Activated T-helper 2 cell treated with anti-CD3 and anti-CD28 coated beads, Interferon-gamma antibody, Interleukin-2, Interleukin-4, amounts not matched to agents 10 μg/mL and 5 μg/mL and 100 μg/mL, durations not matched to agents 14 hours and 24 hours and 36 hours (primary cell): ENCODE measurements at places on chromosomes 4 and X. TPM values are rescaled to one million over a fixed set of nuclear protein-coding genes. Genes with fewer than 3 reads are reported as not detected.

DNA sequence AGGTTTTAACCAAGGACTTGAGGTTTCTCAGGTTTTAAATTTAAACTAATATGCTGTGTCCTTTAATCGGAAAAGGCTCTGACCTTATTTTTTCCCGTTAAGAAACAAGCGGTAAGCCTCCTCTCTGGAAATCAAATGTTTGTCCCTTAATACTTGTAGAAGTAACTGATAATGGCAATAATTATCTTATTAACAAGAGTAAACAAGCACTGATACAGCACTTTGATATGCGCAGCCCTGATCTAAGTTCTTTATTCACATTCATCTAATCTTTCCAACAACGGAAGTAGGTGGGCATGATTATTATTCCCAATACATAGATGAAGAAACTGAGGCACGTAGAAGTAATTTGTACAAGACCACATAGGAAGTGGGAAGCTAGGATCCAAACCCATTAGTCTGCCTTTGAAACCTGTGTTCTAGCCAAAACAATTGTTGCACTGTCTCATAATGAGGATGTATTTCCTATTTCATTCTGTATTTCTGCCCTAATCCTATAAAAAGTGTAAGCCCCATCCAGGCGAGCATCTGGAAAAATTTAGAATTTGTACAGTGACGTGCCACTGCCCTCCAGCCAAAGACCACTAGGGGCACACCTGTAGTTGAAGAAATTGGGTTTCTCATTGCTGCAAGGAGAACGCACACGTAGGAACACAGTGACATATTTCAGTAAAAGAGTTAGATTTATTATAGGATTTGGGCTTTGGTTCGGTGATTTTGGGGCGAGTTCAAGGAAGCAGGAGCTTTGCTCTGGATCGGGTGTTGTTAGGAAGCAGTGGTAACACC lies 606 bp downstream of the CXorf58 start:
- no peak for DNase-seq

DNA sequence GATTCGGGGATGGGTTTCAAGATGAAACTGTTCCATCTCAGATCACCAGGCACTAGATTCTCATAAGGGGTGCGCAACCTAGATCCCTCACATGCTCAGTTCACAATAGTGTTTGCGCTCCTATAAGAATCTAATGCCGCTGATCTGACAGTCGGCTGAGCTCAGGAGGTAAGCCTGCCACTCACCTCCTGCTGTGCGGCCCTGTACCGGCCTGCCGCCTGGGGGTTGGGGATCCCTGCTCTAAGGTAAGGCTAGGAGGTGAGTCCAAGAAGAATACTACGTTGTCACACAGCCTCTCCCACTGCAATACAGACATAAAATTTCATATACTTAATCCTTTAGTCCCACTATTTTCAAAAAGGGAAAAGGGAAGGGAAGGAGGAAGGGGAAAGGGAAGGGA lies 213.4 kb upstream of the HCCS start:
- DNase-seq = no peak

DNA sequence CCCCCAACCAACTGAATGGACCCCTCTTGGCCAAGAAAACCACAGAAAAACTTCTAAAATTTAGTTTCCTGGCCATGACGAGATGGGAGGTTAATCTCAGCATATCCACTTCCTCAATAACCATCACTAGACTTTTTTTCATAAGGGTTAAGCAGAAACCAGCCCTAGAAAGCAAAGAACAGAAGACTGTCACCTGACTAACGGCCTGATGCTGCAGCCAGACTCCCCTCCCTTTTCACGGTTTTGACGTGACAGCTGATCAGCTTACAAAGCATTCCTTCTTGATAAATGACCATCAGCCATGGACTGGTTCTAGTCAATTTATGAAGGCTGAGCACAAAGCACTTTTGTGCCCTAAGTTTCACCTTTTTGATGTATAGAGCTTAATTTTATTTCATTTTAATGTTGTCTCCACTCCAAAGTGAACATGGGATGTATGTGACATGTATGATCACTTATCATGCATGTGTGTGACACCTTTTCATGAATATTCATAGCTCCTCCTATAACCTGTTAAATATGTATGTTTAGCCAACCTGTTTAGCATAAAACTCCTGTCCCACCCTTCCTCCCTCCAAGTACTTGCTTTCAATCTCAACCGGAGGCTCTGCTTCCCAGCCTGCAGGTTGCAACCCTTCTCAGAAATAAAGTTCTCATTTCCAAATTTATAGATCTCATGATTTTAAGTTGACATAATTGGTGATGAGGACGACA lies 56.3 kb downstream of the SERTM2 start:
- no peak for DNase-seq

- no peak for DNase-seq
Measured at GRCh38 chr4:175805846-175806245, 6.2 kb downstream of the GPM6A start.

DNA sequence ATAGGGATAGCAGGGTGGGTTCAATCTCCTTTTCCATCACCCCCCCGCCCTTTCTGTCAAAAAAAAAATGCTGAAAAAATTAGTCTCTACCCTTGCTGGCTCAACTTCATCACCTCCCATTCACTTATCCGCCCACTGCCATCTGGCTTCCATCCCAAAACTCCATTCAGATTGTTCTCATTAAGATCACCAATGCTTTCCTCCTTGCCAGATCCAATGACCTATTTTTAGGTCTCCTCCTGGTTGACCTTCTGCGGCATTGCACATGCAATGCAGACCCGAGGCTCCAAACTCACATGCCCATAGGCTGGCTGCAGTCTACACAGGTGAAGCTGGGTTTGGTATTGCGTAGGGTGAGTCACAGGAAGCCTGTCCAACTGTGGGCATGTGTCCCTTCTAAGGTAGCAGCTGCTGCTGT lies 21.1 kb upstream of the STIM2 start:
- DNase-seq = no peak

The LINC00632 gene
- 3.1 and 3.3 TPM in 2 replicates for total RNA-seq
